Coronary artery (tissue), 2 donors: ENCODE measurements at places on chromosomes 7 and 10.

- DNase-seq, result no peak
Observed at GRCh38 chr7:4245135-4245865, 436.8 kb upstream of the FOXK1 start.

- no peak for DNase-seq
Observed at GRCh38 chr10:29600067-29600466, 34.7 kb downstream of the SVIL start.

DNA sequence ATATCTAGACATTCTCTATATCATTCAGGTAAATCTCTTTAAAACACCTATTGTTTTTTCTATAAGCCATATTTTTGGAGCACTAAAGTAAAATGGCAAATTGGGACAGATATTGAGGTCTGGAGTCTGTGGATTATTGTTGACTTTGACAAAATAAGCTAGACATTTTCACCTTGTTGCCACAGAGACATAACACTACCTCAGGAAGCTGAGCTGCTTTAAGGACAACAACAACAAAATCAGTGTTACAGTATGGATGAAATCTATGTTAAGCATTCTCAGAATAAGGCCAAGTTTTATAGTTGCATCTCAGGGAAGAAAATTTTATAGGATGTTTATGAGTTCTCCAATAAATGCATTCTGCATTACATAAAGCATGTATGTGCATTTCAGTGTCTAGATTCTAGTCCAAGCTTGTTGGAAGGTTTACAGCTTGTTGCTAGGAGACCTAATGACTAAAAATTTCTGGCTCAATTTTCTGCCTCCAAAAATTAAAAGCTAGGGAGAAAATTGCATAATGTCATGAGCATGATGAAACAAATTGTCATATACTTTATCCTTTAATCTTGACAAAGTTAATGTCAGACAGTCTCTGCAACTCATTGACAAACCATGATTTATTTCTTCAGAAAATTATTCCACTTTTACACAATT lies 18.3 kb downstream of the LIPM start:
- no peak for DNase-seq

DNA sequence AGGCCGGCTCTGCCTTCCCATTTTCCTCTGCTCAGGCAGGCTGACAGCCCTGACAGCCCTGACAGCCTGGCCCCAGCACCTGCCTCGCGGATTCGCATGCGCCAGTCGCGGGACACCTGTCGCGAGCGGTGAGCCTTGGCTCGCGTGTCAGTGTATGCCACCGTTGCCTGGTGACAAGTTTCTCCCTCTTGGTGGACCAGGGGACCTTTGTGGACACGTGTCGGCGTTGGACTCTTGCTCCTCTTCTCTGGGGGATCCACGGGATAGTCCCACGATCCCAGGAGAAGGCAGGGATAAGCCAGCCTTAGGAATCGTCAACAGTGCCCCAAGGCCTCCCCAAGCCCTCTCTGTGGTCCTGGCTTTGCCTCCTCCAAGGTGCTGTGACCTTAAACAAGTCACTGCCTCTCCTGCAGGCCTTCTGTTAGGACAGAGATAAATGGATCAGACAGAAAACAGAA lies 18.1 kb upstream of the ZNF273 start:
- no peak for DNase-seq

DNA sequence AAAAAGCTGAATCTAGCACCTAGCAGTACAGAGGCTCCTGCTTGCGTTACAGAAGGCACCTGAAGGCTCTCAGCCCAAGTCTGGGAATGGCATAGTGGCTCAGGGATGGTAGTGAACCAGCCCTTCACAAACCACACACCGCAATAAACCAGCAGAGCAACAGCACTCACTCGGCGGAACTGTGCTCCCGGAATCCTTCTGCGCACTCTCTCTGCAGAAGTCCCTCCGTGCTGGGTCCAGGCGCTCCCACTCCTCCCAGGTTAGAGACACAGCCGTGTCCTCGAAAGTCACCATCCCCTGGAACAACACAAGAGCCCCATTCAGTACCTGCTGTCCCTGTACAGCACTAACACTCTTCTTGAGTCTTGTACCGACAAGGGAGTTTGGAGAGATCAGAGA lies 1.5 kb downstream of the ZNF394 start:
- no peak for DNase-seq

DNA sequence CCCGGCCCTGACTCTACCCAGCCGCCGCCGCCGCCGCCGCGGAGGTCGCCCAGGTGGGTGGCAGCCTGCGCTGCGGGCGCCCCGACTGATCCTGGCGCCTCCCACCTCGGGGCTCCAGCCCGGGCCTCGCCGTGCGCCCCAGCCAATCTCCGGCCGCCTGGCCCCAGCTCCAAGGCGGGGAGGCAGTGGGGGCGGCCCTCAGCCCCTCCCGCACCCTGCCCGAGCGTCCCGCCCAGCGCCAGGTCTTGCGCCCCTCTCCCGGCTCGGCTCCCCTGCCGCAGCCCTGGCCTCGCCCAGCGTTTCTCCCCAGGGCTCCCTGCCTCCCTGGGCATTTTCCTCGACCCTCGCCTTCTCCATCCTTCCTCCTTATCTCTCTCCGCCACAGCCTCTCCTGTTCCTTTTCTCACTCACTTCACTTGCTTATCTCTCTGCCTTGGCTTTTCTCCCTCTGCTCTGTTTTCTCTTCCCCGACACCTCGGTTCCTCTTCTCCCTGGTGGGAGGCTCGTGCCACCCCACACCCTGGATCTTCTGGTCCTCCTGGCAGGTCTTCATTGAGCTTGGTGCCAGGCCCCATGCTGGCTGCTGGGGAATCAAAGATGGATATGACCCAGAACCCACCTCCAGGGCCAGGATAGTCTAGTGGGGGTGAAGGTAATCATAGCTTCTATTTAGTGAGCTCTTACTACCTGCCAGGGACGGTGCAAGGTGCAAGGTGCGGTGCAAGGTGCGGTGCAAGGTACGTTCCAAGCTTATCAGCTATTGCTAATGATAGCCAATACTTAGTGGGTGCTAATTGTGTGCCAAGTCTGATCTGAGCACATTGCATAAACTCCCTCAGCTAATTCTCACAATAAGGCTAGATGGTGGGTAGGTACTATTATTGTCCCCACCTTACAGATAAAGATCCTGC lies at the start of gene SFRP5:
TSS of gene SFRP5 (minus strand) at position 87 of the 911 bp plus-strand sequence. CDS start 166 bp downstream, outside the sequence.
- DNase-seq, result no peak

DNA sequence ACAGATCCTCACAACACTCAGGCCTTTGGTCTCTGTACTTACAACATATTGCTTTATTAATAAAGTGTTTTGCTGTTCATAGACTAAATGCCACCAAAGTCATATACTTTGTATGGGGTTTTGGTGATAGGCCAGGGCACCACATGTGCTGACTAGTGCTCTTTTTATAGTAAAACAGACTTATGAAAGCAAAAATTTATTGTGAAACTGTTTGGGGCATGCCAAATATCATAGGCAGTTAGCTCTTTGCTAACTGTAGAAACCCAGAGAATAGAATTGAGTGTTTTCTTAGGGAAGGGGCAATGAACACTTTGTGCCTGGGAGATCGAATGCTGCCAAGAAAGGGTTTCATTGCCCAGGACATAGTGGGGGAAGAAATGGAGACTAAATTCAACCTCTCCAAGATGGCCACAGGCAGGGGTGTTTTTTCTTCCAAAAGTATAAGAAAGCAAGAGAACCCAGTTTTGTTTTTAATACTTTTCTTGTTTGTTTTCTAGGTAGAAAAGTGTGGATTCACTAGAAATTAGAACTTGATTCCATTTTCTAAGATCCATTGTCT lies 142.7 kb downstream of the TRIL start:
- no peak for DNase-seq

GRCh38 chr7:107946451-107946850 lies 55.5 kb downstream of the DLD start:
- DNase-seq, result no peak

- DNase-seq, result no peak
Observed at GRCh38 chr7:98075801-98076200, 30.9 kb upstream of the LMTK2 start.

DNA sequence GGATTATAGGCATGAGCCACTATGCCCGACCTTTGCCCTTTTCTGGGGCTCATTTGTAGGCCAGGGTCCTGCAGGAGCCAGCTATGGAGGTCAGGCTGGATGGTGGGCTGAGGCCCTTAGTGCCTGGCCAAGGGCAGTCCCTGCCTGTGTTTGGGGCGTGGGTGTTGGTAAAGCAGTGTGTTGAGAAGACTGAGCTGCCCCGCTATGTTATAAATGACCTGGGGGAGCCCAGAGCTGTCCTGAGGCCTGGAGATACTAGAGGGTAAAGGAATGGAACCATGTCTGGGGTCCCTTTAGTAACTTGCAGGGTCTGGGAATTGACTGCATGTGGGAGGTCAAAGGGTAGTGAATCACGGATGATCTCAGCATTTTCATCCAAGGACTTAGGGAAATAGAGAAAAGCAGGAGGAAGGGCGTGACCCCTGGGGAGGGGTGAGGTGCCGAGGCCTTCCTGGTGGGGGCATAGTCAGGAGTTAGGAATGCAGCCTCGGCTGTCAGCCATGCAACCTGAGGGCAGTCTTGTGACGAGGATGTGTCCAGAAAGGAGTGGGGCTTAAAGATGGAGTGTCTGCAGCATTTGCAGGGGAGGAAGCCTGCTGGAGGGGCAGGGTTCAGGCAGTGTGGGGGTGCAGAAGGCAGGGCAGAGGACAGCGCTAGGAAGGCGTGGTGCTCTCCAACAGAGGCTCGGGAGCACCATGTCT lies 31.5 kb downstream of the TMEM248 start:
- DNase-seq, result no peak

- DNase-seq, result no peak
Observed at GRCh38 chr7:138992052-138992531, 10.9 kb upstream of the KIAA1549 start.

DNA sequence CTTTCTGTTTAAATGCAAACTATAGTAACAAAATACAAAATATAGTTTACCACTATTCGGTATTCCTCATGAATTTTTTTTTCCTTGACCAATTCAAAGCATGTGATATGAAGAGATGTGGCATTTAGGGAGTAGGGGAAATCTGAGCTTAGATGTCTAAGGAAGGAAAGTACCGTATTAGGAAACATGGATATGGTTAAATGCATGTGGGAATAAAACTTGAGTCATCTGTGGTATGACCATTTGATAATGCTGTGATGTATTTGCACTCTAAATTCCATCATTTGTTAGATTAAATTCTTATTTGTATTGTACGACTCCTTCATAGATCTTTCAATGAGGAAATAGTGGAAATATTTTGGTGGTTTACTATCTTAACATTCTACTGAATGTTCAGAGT lies 19.7 kb downstream of the AHR start:
- no peak for DNase-seq

GRCh38 chr10:72483471-72483870 lies 128.8 kb upstream of the DNAJB12 start:
- no peak for DNase-seq

- DNase-seq, result peak; percentile 49
Observed at GRCh38 chr10:132834311-132834761, 48.4 kb upstream of the NKX6-2 start.

- no peak for DNase-seq
Observed at GRCh38 chr7:151853896-151854719, 22.8 kb downstream of the PRKAG2 start.

GRCh38 chr10:92240289-92241157 lies 50.4 kb downstream of the CPEB3 start:
- no peak for DNase-seq

GRCh38 chr10:87619705-87620104 lies 40.0 kb upstream of the PAPSS2 start:
- no peak for DNase-seq

DNA sequence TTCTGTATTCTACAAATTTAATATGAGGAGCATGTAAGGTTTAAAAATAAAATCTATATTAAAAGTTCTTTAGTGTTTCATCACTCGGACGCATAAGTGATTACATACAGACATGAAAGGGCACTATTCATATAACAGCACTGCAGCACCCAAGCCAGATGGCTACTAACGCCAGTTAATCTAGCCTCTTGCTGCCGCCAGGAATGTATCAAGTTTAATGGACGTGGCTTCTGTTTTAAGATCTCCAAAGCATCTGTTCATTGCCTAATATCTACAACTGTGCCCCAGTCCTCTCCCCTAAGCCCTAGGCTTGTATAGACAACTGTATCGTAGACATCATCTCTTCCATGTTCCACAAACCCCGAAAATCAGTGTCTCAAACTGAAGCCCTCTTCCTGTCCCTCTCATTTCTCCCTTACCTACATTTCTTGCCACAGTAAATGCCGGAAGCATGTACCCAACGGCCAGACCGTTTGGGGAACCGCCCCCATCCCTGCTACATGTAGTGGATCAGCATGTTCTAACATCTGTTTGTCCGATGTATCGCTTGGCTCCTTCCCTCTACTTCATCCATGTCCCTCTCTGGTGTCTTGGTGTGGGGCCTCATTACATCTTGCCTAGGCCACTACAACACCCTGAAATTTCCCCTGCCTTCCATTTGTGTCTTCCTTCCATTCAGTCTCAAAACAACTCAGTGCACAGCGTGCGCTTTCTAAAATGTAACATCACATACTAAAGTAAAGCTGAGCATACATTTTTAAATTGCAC lies 147.5 kb upstream of the RSU1 start:
- no peak for DNase-seq

DNA sequence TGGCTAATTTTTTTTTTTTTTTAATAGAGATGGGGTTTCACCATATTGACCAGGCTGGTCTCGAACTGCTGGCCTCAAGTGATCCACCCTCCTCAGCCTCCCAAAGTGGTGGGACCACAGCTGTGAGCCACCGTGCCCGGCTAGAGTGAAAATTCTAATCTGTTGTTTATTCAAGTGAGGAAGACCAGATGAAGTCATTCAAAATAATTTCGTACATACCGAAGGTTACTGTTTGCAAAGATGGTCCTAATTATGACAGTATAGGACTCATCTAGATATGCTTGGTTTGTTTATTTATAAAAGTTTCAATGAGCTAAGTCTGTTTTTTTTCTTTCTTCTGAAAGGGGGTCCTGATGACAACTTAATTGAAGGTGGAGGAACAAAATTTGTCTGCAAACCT lies 376.8 kb downstream of the EXOC4 start:
- DNase-seq, result no peak

DNA sequence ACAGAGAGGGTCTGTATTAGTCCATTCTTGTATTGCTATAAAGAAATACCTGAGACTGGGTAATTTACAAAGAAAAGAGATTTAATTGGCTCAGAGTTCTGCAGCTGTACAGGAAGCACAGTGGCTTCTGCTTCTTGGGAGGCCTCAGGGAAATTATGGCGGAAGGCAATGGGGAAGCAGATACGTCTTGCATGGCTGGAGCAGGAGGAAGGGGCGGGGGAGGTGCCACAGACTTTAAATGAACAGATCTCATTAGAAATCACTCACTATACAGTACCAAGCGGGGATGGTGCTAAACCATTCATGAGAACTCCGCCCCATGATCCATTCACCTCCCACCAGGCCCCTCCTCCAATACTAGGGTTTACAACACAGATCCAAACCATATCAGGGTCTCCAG lies 3.7 kb upstream of the CALU start:
- DNase-seq, result no peak

DNA sequence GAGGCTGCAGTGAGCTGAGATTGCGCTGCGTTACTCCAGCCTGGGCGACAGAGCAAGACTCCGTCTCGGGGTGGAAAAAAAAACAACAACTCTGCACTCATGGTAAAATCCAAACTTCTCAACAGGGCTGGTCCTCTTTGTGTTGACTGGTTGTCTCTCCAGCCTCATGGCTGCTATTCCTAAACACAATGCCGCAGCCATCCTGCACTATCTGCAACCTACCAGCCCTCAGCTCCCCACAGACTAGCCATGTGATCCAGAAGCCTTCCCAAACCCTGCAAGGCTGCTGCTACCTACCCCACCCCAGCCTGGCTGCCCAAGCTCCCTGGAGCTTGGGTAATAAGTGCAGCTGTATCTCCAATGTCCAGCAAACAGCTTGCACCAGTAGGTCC lies 11.7 kb downstream of the ZYX start:
- no peak for DNase-seq

GRCh38 chr10:99531696-99532593 lies 797 bp upstream of the NKX2-3 start:
- no peak for DNase-seq

- DNase-seq, result no peak
Observed at GRCh38 chr7:74604326-74605020, 53.0 kb upstream of the GTF2I start.
